ENCODE measurements at places on chromosomes 13 and 19.

- no peak for DNase-seq
Measured at GRCh38 chr19:13016628-13017305, 21.5 kb downstream of the NFIX start.

- no peak for DNase-seq
Measured at GRCh38 chr13:77374786-77375185, 47.9 kb upstream of the MYCBP2 start.

DNA sequence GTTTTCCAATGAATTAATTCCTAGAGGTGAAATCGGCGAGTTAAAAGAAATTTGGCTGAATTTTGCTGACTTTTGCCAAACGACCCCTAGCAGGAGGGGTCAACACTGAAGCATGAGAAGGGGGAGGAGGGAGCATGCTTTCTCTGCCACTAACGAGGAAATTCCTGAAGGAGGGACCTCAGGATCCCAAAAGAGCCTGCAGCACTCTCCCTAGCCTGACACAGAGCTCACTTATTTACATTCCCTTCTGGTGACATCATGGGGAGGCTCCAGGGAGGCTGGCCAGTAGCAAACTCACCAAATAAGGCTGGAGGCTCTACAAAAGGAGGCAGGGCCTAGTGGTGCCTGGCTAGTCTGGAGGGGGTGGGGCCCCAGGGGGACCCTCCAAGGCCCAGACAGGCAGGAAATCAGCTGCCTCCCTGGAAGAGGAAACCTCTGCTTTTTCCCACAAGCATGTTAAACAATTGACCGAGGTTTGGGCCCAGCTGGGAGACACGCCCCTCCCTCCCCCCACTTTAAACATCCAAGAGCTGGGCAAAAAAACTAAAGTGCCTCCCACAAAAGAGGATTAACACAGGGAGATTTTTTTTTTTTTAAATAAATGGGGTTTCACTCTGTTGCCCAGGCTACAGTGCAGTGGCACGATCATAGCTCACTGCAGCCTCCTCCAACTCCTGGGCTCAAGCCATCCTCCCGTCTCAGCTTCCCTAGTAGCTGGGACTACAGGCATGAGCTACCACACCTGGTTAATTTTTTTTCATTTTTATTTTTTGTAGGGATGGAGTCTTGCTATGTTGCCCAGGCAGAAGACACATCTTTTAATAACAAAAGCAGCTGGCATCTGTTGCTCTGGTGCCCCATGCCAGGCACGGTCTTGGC is 2.1 kb downstream of the DAPK3 start:
- DNase-seq, result peak; percentile 90

DNA sequence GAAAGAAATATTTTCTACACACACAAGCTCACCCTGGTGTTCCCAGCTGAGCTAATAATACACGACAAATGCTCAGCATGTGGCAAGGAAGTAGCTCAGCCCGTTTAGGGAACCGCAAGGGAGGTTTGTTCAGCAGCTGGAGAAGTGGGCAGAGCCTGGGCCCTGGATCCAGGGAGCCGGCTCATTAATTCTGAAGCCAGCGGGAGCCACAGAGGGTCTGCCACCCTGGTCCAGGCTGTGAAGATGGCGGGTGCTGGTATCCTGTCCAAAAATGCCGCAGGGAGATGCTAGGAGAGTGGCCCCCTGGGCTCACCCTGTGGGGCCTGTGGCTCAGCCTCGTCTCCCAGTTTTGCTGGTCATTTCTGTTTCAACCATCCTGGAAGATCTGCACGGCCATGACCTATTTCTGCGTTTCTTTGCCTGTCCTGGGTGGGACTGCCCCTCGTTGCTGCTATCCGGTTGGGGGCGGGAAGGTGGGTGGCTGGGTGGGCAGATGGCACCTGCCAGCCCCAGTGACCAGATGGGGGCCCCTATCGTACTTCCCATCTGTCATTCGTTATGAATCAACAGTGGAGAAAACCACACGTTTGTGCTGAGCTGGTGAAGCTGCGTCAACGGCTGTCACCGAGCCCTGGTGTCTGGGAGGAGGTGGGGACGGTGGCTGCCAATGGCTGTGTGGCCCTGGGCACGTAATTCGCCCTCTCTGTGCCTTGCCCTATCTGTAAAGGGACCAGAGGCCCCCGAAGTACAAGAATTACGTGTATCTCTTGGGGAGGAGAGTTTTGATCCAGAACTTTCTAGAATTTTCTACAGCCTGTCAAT is 2.7 kb upstream of the GNA15 start:
- peak; percentile 94 for DNase-seq

GRCh38 chr13:75010941-75011340 is 471.0 kb downstream of the TBC1D4 start:
- no peak for DNase-seq

- peak; percentile 21 for DNase-seq
Measured at GRCh38 chr13:43879755-43880181, at the start of gene LACC1. Gene LACC1 (plus strand): TSS chr13:43879904. CDS start chr13:43880986, 1,082 bp downstream.

- peak; percentile 73 for DNase-seq
Measured at GRCh38 chr19:11587302-11587974, 9.8 kb upstream of the ZNF627 start.

GRCh38 chr13:98519976-98520375 is 56.9 kb downstream of the STK24 start:
- no peak for DNase-seq

DNA sequence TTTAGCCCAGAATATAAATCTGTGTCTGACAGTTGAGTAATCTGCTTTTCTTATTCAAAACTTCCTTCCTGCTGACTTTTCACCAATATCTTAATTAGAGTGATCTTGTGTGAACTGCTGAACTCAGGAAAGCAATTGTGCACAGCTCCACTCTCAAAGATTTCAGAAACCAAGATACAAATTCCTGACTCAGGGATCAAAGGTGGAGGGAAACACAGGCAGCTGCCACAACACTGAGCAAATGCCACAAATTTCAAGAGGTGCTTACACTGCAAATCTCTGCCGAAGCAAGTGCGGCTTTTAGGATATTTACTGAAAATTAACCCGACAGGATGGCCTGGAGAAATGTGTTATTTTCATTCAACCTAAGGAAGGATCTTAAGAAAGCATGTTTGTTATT is 111.4 kb downstream of the STOML3 start:
- DNase-seq, result no peak

GRCh38 chr13:33182729-33183128 is 102.8 kb downstream of the STARD13 start:
- no peak for DNase-seq

- DNase-seq, result no peak
Measured at GRCh38 chr19:53883741-53884140, 1.7 kb downstream of the PRKCG start.

- DNase-seq, result no peak
Measured at GRCh38 chr19:10299545-10300458, 9.8 kb downstream of the ZGLP1 start.

GRCh38 chr13:85974608-85975366 is 175.6 kb upstream of the SLITRK6 start:
- no peak for DNase-seq

DNA sequence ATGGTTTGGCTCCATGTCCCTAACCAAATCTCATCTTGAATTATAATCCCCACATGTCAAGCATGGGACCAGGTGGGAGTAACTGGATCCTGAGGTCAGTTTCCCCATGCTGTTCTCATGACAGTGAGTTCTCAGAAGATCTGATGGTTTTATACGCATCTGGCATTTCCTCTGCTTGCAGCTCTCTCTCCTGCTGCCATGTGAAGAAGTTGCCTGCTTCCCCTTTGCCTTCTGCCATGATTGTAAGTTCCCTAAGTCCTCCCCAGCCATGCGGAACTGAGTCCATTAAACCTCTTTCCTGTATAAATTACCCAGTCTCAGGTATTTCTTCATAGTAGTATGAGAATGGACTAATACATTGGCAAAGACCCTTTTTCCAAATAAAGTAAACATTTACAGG is 96.8 kb downstream of the TSHZ3 start:
- DNase-seq, result no peak

DNA sequence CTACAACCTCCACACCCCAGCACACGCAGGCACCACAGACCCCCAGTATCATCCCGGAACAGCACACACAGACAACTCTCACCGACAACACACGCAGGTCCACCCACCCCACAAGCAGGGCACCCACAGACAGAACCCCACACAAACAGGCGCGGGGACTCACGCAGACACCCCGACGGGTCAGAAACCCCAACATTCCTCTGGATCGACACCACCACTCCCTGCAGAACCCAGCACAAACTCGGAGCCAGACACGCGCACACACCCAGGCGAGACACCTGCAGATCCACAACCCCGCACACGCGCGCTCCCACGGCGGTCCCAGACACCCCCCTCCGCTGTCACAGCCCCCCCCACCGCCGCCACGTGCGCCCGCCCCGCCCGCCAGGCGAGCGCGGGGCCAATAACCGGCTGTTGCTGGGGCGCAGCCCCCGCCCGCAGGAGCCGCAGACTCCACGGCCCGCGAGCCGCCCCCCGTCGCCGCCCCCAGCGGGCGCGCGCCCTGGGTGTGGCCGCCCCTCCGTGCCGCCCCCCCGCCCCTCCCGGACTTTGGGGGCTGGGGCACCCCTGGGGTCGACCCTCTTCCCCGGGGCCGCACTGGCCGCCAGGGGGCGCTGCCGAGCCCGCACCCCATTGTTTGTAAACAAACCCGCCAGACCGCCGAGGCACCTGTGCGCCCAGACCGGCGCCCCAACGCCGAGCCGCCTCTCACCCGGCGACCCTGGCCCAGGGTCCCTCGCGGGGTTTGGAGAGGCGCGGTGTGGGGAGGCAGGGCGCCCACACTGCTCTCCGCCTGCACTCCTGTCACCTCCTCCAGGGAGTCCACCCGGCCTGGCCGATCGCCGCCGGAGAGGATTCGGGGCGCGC is 712 bp downstream of the BBC3 start:
- no peak for DNase-seq

- DNase-seq, result no peak
Measured at GRCh38 chr13:31522396-31522795, 216.9 kb upstream of the RXFP2 start.

DNA sequence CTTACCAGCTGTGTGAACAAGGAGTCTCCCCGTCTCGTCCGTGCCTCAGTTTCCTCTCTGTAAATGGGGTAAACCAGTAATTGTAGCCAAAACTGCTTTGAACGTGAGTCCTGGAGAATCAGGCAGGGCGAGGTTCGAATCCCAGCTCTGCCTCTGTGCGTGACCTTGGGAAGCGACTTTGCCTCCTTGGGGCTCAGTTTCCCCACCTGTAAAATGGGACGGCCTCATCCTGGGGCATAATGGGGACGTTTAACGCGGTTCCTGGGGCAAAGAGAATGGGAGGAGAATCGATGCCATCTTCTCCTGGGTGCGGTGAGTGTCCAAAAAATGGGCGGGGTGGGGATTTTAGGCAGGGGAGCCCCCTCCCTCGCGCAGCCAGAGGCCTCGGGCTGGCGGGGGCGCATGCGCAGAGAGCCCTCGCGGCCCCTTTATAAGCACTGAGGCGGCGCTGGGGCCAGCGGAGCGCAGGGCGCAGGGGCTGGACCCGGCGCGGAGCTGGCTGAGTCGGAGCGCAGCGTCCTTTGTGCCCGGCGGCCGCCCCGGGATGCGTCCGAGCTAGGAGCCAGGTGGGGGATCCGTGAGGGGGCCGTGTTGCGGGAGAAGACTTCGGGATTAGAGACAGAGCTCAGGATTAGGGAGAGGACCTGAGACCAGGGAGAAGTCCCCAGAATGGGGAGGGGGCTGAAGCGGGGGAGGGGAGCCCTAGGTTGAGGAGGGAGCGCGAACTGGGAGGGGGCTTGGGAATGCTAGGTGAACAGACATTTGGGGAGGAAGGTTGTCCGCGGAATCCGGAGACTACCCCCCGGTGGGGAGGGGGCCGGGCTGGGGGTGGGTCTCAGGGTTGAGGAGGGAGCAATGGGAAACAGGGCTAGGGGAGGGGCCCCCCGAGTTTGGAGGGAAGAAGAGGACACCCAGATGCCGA is at the start of gene NCAN:
Gene NCAN, plus strand, starts transcription at position 460 of the 922 bp plus-strand sequence. CDS start 4,996 bp downstream, outside the sequence.
- no peak for DNase-seq

GRCh38 chr19:32879741-32880140 is 10.2 kb upstream of the SLC7A9 start:
- DNase-seq, result no peak

DNA sequence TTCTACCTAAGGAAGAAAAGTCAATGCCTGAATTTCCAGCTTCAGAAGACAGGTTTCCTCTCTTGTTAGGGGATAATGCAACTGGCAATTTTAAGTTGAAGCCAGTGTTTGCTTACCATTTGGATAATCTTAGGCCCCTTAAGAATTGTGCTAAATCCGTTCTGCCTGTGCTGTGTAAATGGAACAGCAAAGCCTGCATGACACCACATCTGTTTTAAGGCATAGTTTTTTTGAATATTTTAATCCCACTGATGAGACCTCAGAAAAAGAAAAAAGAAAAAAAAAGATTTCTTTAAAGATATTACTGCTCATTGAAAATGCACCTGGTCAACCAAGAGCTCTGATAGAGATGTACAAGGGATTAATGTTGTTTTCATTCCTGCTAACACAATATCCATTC is 419.2 kb downstream of the SLITRK6 start:
- no peak for DNase-seq

GRCh38 chr19:51439021-51439465 is 19.2 kb downstream of the SIGLEC8 start:
- no peak for DNase-seq

DNA sequence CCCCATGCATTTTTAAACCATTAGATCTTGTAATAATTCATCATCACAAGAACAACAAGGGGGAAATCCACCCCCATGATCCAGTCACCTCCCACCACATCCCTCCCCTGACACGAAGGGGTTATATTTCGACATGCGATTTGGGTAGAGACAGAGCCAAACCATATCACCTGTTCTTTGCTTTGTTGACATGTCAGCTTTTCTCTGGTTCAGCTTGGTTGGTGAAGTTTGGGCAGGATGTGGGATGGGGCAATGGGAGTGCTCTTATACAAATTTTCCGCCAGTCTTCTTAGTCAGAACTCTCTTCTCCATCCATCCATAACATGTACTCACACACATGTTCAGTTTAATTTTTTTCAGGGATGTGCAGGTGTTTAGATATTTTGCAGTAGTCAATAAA is 12.9 kb downstream of the TPP2 start:
- DNase-seq, result no peak

- DNase-seq, result peak; percentile 90
Measured at GRCh38 chr13:113153810-113154748, 4.4 kb upstream of the PROZ start.

DNA sequence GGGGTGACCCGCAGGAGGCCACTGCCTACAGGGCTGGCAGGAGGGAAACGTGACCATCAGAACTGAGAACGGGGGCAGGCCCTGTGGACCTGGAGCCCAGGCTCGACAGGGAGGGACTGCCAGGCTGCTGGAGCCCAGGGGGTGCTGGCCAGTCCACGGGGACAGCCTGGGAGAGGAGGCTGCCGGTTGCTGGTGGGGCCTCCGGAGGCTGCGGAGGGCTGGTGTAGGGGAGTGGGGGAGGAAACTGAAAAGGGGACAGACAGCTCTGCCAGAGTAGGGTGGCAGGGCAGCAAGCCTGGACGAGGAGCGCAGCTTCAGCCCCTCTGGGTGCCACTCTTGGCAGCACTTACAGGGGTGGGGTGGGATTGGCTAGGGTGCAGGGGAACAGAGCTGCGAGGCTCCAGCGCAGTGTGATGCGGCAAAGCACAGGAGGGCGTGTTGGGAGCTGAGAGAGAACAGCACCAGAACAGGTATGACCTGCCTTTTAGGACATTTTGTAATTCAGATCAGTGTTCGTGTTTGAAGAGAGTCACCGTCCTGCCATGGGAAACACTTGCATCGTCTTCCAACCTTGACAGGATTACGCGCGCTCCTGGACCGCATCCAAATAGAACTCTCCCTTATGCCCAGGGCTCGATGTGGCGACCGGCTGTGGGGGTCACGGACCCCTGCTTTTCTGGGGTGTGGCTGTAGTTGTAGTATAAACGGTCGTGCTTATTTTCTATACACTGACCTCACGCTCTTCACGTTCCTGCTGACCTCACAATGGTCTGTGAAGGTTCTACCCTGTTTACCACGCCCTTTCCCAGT is 19.9 kb upstream of the ARHGEF7 start:
- DNase-seq, result no peak
